A172 (cell line): ENCODE measurements at places on chromosomes 2 and 18. TPM values are rescaled to one million over a fixed set of nuclear protein-coding genes. Genes with fewer than 3 reads are reported as not detected.
A peak's percentile ranks its signal among the peaks of the same experiment; 100 is the strongest.

GAL3ST2 gene
- not detected in 2 replicates for total RNA-seq

GRCh38 chr2:167279810-167280209, 391.5 kb downstream of the XIRP2 start:
- no peak for DNase-seq

FAM228A gene
- not detected in 2 replicates for total RNA-seq

FBXO41 gene
- 2.4 and 2.9 TPM in 2 replicates for total RNA-seq

ACMSD gene
- not detected in 2 replicates for total RNA-seq

RAD51AP2 gene
- total RNA-seq: 0.17 TPM in 1 of 2 replicates, not detected in the other

DNA sequence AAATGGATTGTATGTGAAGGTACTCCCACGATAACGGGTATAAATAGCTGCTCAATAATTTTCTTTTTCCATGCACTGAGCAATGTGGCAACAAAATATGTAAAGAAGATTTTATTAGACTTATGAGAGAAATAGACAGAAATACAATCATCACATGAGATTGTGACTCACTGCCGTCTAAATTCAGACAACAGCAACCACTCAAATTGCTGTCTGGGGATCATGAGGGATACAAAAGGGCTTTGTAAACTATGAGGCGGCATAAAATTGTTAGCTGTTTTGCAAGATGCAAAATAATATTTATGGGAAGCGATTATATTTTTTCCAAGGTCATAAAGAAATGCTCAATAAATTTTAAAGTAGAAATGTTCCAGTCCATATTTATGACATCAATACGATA, 259.1 kb upstream of the AGAP1 start:
- DNase-seq: peak; percentile 37

DNA sequence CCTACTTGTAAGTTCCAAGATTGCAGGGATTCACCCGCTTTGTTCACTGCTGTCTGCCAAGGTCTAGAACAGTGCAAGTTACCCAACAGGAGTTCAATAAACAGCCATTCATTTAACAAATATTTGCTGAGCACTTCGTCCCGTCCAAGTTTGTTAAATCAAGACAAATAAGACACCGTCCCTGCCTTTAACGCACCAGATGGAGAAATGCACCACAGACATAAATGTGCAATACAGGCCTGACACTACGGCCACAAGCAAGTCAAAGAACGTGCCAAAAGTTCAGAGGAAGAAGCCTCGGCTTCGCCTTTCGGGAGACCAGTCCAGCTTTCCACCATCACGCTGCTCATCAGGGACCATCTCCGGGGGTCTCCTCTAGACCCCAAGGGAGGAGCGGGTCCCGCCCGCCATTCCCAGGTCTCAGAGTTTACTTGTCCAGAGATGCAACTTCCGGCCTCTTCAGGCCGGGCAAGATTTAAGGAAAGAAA, 429 bp downstream of the C2orf76 start:
- DNase-seq: no peak

- DNase-seq: no peak
Observed at GRCh38 chr2:224780106-224780505, 63.9 kb upstream of the CCDC195 start.

DNA sequence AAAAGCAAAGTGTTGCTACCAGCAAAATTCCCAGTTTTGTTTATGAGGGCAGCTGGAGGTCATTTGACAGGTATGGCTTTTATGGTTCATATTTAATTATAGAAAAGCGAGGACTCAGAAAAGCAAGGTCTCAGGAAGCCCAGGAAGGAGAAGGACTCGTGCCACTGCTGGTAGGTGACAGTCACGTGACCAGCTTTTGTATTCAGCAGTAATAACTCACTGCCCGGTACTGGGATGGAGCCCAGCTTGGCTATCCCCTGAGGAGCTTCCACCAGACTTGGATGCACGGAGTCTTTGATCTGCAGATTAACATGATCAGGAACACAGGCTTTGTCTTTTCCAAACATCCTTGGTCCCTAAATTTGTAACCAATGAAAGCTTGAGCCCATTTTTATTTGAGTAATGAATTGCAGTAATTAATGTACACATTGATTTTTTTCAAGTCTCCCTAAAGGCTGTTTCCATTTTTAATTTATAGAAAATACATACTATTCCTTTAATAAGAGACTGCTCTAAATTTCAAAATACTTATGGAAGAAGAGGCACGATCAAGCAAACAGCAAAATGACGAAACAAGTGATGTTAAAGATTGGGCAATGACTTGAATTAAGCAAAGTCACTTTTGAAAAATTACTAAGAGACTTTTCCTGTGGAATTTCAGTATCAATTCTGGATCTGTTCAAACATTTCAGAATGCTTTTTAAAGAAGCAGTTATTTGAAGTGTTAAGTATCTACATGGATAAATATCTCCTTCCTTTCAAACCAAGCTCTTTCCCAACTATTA, 251.7 kb upstream of the HNRNPA3 start:
- no peak for DNase-seq

RGPD4 gene
- total RNA-seq: not detected in 2 replicates

DNA sequence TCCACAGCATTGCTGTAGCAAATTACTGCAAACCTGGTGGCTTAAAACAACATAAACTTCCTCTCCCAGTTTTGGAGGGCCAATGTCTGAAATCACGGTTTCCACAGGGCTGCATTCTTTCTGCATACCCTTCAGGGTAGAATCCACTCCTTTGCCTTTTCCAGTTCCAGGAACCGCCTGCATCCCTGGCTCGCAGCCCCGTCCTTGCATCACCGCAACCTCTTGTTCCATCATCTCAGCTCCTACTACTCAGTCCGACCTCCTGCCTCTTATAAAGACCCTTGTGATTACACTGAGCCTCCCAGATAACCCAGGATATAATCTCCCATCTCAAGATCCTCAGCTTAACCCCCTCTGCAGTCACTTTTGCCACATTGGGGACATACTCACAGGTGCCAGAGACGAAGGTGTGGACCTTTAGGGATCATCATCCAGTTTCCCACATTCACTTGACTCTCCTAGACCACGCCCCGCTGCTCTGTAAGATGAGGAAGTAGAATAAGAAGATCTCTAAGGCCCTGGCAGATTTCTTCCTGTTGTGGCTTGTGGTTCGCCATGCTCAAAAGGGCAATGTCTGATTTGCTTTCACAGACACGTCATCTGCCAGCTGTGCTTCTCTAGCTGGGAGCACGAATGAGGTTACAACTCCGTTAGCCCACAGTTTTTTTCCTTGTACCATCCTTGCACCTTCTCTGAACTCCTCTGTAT, 103.6 kb upstream of the AGAP1 start:
- peak; percentile 74 for DNase-seq

GRCh38 chr2:56464613-56465012, 280.8 kb downstream of the CCDC85A start:
- DNase-seq: no peak
